ENCODE measurements at places on chromosomes 2 and 18.

GRCh38 chr2:237964578-237965404 lies 2.0 kb upstream of the UBE2F start:
- DNase-seq: no peak

GRCh38 chr2:168107322-168107721 lies 140.1 kb downstream of the STK39 start:
- DNase-seq: no peak

DNA sequence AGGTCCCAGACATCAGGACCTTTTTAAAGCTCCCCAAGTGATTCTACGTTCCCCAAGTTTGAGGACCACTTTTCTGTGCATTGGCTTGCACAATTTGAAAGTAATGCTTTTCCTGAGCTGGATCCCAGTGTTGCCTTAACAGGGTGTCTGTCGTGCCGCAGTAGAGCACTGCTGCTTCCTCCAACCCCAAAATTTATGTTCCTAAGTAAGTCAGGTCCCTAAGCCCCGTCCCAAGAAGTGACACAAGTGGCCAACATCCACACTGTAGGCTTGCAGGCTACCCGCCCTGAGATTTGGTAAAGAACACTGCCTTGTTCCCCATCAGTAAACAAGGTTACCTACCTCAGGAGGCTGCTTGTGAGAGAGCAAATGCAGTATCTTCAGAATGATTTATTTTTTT lies 2.0 kb downstream of the SFT2D3 start:
- no peak for DNase-seq

GRCh38 chr2:206996556-206997065 lies 57.3 kb downstream of the CPO start:
- no peak for DNase-seq

DNA sequence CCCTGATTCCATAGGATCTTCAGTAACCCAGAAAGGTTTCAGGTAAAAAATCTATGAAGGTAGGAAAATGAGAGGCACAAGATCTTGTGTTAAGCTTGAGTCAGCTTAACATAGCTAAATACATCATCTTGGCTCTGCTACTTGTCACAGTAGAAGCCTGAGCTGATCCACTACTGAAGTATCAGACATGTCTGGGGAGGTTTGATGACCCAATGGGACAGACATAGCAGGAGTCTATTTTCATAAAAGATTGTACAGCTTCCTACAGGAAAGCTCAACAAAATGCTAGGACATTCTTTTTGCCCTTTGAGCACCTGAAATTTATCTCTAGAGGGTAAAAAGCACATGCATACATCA lies 84.3 kb upstream of the FSHR start:
- DNase-seq: no peak

GRCh38 chr2:99662761-99663341 lies 173.0 kb upstream of the REV1 start:
- peak; percentile 39 for DNase-seq
